Hypothalamus (tissue), 51 donors: ENCODE measurements at places on chromosomes 6 and 20.

- no peak for DNase-seq
Observed at GRCh38 chr6:41963371-41963770, 21.8 kb upstream of the CCND3 start.

DNA sequence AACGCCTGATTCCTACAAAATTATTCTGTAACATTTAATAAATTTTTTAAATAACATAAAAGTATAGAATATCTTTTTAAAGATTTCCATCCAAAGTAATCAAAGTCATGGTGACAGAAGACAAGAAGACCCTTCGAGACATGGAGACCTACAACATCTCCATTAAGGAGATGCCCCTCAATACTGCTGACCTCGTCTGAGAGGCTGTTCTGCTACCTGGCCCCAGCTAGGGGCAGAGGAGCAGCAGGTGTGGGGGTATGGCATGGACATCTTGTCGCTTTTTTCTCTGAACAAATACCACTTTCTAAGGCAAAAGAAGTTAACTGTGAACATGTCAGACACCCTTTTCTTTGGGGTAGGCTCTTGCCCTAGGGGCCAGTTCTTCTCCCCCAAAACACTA, 44.1 kb downstream of the BLOC1S5 start:
- no peak for DNase-seq

DNA sequence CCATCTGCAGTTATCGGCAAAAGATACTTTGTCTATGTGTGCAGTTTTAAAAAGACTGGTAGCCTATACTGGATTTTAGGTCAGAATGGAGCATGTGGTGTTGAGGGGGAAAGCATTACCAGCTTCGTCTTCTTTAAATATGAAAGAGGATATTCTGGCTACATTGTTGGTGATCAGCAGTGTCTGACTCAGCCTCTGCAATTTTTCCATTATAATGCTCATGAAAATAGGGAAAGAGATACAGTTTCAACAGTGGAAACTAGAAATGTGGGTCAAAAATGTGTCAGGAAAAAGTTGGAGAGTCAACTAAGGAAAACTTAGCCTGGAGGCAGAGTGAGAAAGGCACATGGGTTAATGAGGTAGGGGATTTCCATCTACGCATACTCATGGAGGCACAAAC, 45.2 kb downstream of the HDGFL1 start:
- no peak for DNase-seq

DNA sequence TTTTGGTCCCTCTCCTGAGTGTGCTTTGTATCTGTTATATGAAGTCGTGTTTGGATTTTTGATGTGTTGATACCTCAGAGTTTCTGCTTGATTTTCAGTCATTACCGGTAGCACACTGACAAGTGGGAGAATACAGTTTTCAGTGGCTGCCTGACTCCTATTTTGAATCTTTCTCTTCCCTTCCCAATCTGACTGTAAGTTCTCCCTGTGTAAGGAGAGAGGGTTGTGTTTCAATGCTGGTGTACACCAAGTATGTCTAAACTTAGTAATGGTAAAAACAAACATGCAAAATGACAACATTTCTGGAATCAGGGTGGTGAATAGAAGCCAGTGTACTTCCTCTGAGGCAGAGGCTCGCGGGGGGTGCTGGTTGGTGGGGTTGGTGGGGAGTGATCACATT, 103.4 kb downstream of the HIVEP1 start:
- no peak for DNase-seq

GRCh38 chr20:57282670-57283361, 16.4 kb upstream of the BMP7 start:
- no peak for DNase-seq

GRCh38 chr20:9108260-9108659, 39.4 kb downstream of the PLCB4 start:
- DNase-seq, result no peak

GRCh38 chr20:44850272-44850671, 35.2 kb upstream of the YWHAB start:
- no peak for DNase-seq

DNA sequence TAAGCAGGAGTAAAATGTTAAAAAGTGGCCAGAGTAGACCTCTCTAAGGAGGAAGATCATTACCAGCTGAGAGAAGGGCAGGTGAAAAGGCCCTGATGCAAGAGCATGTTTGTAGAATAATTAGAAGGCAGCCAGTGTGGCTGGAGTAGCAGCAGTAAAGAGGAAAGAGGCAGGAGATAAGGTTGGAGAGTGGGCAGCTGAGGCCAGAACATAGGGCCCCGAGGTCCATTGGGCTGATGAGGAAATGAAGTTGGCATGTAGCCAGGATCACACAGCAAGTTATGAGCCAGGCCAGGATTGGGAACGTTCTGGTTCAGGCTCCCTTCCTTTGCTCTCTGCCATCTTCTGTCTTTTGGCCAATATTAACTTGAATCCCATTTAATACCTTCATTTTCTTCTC, 51.6 kb downstream of the RALY start:
- no peak for DNase-seq

DNA sequence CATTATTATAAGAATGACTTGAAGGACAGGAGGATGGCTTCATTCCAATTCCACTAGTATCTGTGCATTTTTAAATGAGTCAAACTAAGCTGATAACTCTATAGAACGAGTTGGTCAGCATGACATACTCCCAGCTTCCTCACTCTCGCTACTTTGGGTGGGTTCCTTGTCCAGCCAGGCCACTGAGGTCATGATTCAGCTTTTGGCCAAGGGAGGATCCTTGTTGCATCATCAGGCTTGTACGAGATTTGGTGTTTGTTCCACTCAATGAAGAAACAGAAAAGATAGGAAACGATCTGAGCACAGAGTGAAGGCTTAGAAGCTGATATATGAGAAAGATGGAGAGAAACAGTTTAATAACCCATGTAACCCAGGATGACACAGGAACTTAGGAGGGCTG, 19.8 kb downstream of the NEDD9 start:
- DNase-seq, result no peak

GRCh38 chr6:54813892-54814291, 32.7 kb upstream of the FAM83B start:
- DNase-seq, result no peak

- DNase-seq, result no peak
Observed at GRCh38 chr6:41560431-41561192, 14.4 kb downstream of the FOXP4 start.
